Esophagus muscularis mucosa (tissue), 4 donors: ENCODE measurements at places on chromosomes 11 and 22. TPM values are rescaled to one million over a fixed set of nuclear protein-coding genes. Genes with fewer than 3 reads are reported as not detected.

The CNIH2 gene
- total RNA-seq = not detected

GRCh38 chr11:65895482-65895981 is 4.7 kb downstream of the FOSL1 start:
- no peak for DNase-seq
- H3K27me3 ChIP-seq = no peaks in the 10 kb centered on the region
- peaks cover 57% of the 10 kb centered on the region for H3K4me1 ChIP-seq
- no peak overlapping the region for H3K27ac ChIP-seq
- H3K36me3 ChIP-seq = no peaks in the 10 kb centered on the region

DNA sequence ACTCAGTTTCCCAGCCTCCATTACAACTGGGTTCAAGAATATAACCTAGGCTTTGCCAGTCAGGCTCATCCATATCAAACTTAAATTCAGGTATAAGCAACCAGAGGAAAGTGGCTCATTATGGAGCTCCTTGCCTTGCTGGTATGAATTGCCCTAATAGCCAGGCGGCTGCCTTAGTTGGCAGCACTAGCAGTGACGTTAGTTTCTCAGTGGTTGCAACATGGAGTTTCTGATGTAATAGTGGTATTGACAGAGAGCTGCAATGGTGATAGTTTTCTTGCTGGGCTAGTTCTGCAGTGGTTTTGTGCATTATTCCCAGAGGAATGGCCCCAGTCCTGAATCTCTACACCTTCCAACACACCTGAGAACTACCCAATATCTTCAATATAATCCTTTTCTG is 3.8 kb upstream of the TMEM123 start:
- no peaks in the 10 kb centered on the region for H3K27me3 ChIP-seq
- peaks cover 11% of the 10 kb centered on the region for H3K4me1 ChIP-seq
- DNase-seq = no peak

- peak; percentile 92 for DNase-seq
- H3K27me3 ChIP-seq = no peaks in the 10 kb centered on the region
- H3K36me3 ChIP-seq = peaks cover 34% of the 10 kb centered on the region
- H3K4me3 ChIP-seq = peak overlapping the region; percentile 91
- peaks cover 77% of the 10 kb centered on the region for H3K4me1 ChIP-seq
- peak overlapping the region; percentile 98 for H3K27ac ChIP-seq
Measured at GRCh38 chr22:31083923-31084810, 3.0 kb downstream of the SMTN start.

The CBL gene
- total RNA-seq = 27.7 TPM

- peaks cover 16% of the 10 kb centered on the region for H3K4me1 ChIP-seq
- H3K27ac ChIP-seq = peak overlapping the region; percentile 53
- H3K36me3 ChIP-seq = peaks cover 40% of the 10 kb centered on the region
- H3K4me3 ChIP-seq = no peak overlapping the region
- H3K27me3 ChIP-seq = no peaks in the 10 kb centered on the region
Measured at GRCh38 chr11:43905813-43906241, 25.2 kb downstream of the ALKBH3 start.

The PEX16 gene
- total RNA-seq = 21.2 TPM

The SULT4A1 gene
- 1.2 TPM for total RNA-seq

- H3K27ac ChIP-seq = peak overlapping the region; percentile 93
- H3K4me3 ChIP-seq = peak overlapping the region; percentile 26
- H3K36me3 ChIP-seq = no peaks in the 10 kb centered on the region
- no peaks in the 10 kb centered on the region for H3K27me3 ChIP-seq
- peaks cover 90% of the 10 kb centered on the region for H3K4me1 ChIP-seq
- peak; percentile 93 for DNase-seq
Measured at GRCh38 chr22:30310881-30311771, 15.6 kb downstream of the TBC1D10A start.
